ENCODE measurements at places on chromosomes 6 and 20. TPM values are rescaled to one million over a fixed set of nuclear protein-coding genes. Genes with fewer than 3 reads are reported as not detected.

- no peak for DNase-seq
Measured at GRCh38 chr6:116027801-116028200, 32.9 kb downstream of the FRK start.

DNA sequence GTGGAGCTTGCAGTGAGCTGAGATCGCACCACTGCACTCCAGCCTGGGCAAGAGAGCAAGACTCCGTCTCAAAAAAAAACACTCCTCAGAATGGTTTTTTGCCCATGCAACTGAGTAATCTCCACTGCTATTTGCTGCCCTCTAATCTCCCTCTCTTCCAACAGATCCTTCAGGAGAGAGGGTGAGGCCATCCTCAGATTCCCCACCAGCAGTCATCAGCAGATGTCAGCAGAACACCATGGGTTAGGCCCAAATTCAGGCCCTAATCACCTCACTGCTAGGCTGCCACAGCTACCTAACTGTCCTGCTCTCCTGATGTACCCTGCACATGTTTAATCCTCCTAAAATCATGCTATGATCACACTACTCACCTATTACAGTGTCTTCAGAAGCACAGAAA is 63.2 kb upstream of the BEND6 start:
- DNase-seq = no peak

DNA sequence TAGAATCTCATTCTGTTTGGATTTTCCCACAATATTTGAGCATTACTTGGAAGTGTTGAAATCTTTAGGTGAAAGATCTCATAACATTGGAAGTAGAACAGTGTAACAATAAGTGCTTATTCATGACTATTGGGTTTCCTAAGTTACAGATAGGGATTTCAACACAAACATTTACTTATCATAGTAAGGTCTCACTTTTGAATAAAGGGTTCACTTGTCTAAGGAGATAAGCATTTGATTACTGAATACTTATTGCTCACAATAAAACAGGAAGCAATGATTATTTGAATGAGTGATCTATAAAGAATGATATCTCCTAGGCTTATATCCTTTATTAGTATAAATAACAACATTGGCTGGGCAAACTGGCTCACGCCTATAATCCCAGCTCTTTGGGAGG is 14.8 kb downstream of the DDX43 start:
- no peak for DNase-seq

- DNase-seq = peak; percentile 79
Measured at GRCh38 chr20:58888521-58889333, 36.2 kb downstream of the GNAS start.

- DNase-seq = no peak
Measured at GRCh38 chr6:150702675-150703074, 103.0 kb downstream of the PLEKHG1 start.

- no peak for DNase-seq
Measured at GRCh38 chr20:48945840-48946514, 24.5 kb downstream of the ARFGEF2 start.

DNA sequence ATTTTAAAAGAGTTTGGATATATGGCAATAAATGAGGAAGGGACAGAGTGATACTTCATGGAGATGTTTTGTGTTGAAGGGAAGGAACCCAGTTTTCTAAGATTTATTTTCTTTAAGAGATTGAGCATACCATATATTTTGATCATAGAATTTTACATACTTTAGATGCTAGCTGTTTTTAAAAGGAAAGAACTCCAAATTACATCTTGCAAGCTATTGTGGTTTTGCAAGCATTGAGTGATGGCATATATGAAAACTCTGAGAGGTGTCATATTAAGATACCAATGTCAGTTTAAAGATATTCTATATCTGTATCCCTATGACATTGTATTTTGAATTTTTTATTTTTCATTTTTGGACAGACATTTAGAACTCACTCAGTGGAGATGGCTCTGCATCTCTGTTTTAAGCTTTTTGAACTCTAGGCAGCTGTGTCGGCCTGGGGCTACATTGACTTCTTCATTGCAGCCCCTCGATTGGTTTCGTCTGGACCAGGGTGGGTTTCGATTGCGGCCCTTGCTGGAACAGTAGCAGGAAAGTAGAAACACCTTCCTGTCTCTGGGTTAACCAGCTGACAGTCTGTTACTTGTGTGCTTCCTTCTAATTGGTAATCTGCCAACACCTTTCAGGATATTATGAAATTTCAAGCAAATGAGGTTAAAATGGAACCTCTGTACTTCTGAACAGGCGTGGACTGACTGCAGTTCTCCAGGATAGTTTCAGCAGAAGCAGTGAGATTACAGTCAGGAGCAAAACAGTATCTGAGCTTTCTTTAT is 14.0 kb downstream of the IGF2R start:
- no peak for DNase-seq

DNA sequence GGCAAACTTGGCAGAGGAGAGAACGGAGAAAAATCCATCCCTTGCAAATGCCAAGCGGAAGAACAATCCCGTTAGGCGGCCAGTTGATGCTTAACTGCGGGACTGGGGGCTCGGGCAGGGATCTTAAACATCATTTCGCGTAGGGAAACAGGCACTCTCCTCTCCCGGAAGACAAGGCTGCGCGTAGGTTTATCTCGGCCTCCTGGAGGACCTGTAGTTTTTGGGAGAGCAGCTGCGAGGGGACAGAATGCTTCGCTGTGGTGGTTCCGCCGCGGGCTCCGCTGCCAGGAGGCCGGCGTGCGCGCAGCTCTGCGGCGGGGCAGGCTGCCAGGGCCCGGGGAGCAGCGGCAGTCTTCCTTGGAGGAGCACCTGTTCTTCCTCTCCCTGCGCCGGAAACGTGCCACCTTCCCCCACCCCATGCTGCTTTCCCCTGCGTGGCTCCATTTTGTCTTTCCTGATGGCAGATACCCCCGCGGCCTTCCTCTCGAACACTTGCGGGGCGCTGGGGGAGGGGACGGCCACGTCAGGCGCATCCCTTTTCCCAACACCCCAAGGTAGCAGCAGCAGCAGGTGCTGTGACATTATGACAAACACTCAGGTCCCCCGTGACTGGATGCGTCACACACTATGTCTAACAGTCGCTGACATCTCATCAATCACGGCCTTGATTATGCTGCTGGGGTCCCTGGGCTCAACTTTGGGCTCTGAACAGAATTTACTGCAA is 230.7 kb upstream of the BTBD3 start:
- no peak for DNase-seq

DNA sequence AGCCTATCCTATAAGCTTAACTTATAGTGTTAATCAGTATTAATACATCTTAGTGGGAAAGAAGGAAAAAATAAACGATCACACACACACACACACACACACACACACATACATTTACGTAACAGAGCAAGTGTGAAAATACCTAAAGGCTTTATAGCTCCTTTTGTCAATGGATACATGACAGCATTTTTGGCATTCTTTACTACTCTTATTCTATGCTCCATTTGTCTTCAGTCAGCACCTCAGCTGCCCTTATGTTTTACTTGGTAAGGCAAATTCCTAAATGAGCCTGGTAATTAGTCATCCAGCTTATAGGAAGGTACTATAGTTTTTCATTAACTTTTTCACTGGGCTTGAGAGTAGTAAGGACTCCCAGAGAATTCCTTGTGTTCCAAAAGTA is 25.1 kb upstream of the SLC17A3 start:
- no peak for DNase-seq

The PPDPF gene
- 171 TPM for total RNA-seq

The BTN3A1 gene
- total RNA-seq = 10.8 TPM

- no peak for DNase-seq
Measured at GRCh38 chr6:54856129-54856528, 9.6 kb downstream of the FAM83B start.

- no peak for DNase-seq
Measured at GRCh38 chr6:147653631-147654030, 145.1 kb downstream of the SAMD5 start.

GRCh38 chr6:156776470-156776839 is 723 bp upstream of the ARID1B start:
- no peak for DNase-seq

- DNase-seq = no peak
Measured at GRCh38 chr6:29071831-29072723, 15.0 kb downstream of the OR2B3 start.

- DNase-seq = no peak
Measured at GRCh38 chr6:34515473-34516387, 40.4 kb downstream of the SPDEF start.

DNA sequence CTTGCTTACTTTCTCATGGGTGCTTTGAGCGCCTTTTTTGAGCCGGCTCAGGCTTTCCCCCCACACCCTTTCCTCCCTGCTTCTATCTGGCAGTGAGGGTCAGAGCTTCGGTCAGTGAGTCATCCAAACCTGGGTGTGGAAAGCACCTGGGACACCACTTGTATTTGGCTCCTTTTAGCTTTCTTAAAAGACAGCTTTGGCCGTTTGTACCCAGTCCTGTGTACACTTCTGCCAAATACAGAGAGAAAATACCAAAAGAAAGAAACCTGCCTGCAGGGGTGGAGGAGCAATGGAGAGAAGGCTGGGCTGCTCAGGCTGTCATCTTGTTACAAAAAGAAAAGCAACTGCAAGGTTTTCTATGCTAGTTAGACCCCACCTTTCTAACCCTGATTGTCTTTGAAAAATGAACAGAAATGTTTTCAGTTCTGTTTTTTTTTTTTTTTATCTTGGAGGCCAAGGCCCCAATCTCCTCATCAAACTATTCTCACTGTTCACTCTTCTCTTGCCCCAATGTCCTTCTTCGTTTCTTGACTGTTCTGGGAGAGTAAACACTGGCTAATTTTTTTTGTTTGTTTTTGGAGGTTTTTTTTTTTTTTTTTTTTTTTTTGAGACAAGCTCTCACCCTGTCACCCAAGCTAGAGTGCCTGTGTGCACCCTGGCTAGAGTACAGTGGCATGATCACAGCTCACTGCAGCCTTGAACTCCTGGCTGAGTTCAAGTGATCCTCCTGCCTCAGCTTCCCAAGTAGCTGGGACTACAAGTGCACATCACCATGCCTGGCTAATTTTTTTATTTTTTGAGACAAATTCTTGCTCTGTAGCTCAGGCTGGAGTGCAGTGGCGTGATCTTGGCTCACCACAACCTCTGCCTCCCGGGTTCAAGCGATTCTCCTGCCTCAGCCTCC is 76.4 kb downstream of the SSR1 start:
- DNase-seq = no peak

GRCh38 chr20:33069673-33070072 is 9.8 kb upstream of the BPIFB4 start:
- DNase-seq = no peak

The AHI1 gene
- 32.8 TPM for total RNA-seq

DNA sequence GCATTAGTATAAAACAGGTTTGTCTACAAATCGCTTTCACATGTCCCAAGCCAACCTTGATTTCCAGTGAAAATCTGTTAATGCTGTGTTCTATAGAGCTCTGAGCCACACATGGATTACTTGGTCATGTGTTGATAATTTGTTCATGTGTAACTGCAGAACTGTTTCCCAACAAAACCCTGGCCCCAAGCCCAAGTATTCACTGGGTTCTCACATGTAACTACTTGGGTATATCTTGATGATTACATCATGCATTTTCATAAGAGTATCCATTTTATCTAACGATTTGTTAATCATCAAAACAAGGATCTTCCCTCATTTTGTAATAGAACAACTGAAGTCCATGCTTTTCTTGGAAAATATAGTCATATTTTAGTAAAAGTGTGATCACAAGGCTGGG is 657.6 kb downstream of the PRKN start:
- no peak for DNase-seq

- no peak for DNase-seq
Measured at GRCh38 chr6:133376743-133377142, 135.6 kb downstream of the EYA4 start.

The TRAPPC3L gene
- not detected for total RNA-seq

The RBM24 gene
- not detected for total RNA-seq

The ZC2HC1B gene
- not detected for total RNA-seq

DNA sequence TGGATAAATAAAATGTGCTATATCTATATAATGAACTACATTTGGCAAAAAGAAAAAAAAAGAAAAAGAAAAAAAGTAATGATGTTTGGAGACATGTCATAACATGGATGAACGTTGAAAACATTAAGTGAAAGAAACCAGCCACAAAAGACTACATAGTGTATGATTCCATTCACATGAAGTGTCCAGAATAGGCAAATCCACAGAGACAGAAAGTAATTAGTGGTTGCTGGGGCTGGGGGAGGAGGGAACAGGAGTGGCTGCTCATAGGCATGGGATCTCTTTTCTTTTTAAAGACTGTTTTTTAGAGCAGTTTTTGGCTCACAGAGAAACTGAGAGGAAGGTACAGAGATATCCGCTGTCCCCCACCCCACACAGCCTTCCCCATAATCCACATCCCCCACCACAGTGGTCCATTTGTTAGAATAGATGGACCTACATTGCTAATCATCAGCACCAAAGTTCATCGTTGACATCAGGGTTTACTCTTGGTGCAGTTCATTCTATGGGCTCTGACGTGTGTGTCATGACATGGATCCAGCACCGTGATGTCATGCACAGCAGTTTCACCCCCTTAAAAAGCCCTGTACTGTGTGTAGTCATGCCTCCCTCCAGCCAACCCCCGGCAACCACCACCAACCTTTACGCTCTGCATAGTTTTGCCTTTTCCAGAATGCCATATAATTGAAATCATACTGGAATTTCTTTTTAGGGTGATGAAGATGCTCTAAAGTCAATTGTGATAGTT is 240.9 kb upstream of the RREB1 start:
- no peak for DNase-seq

- DNase-seq = no peak
Measured at GRCh38 chr6:155374681-155375080, 60.4 kb upstream of the TFB1M start.

The HLA-DMA gene
- 4.3 TPM for total RNA-seq

DNA sequence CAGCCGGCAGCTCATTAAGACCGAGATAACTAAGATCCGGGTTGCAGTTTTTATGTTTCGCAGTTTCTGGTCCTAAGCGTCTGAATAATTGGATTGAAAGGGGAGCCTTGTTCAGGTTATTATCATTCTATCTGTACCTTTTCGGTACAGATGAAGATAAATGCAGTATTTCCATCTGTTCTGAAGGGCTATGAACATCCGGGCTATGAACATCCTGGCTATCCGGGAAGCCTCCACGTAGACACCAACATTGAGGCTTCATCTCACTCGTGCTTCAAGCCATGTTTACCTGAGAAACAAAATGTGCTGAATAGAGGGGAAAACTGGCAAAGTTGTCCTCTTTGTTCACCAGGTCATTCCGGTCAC is 399 bp upstream of the REPS1 start:
- DNase-seq = peak; percentile 9

- no peak for DNase-seq
Measured at GRCh38 chr6:160714731-160715316, 12.8 kb downstream of the PLG start.

DNA sequence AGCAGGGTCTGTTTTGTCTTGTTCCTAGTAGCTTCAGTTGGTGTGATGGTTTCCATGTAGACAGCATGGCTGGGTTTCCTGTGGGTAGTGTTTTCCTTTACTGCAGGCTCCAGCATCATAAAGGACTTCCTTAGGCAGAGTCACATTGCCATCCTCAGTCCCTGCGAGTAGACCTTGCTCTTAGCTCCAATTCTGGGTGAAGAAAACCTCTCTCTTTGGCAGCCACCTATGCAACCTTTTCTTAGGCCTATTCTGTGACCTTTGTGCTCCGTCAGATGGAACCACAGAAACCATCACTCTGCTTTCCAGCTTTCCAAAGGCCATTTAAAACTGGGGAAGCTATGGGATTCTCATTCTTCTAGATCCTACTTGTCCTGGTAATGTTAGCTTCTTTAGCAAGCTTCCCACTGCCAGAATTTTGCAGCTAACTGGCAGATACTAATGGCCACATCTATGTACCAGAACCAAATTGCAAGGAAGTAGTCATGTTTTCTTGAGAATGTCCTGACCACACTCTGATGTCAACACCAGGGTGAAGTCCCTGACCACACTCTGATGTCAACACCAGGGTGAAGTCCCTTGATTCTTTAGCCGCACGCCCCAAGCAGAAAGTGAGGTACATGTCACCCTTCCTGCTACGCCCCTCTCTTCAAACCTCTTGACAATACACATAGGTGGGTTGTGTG is 646.6 kb upstream of the HS3ST5 start:
- no peak for DNase-seq

Data from activated T-cell treated with anti-CD3 and anti-CD28 coated beads, Interleukin-2, amount 50 U/mL, for 4 hours (primary cell).